ENCODE measurements at places on chromosomes 1 and 21.

DNA sequence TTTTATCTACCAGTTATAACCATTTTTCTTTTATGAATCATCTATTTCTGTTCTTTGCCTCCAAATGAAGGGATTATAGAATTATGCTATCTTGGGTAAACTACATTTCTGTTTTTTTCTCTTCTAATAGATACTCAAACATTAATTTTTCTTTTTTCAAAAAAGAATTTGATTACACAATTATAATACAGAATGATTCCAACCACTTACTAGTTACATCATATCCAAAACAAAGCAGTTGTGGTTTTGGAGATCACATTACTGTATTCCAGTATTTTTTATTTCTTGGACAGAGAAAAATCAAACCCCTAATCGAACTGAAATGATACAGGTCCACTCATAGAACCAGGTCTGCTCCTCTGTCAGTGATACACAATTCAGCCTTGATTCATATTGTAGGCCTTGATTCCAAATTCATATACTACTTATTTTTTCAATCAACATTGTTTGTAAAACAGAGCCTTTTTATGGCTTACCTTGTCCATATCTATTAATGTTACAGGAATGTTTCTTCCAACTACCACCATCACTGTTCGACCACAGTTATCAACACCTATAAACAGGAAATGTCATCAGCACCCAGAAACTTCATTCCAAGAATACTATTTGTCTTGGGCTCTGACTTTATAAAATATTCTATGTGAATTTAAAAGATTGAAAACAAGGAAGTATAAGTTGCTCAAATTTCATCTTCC, 43.2 kb downstream of the GDAP2 start:
- no peak for DNase-seq

GRCh38 chr1:4894566-4894965, 240.2 kb downstream of the AJAP1 start:
- DNase-seq: no peak

GRCh38 chr1:85373378-85373708, 91.6 kb downstream of the DDAH1 start:
- DNase-seq: no peak

DNA sequence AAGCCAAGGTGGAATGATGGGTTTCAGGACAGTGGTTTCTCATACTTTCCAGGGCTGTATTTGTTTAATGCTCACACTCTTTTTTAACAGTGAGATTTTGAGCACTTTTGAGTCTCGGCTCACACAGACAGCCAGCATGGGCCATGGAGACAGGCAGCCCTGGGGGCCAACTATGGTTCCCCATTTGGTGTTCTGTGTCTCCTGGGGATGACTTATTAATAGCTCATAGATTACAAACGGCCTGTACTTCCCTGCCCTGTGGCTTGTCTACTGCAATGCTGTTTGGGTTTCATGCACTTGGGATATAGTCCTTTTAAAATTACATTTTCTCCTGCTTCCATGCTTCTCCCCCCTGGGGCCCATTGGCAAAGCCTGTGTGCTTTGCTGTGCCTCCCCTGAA, 178.3 kb downstream of the KCNJ6 start:
- DNase-seq: no peak

GRCh38 chr1:230167419-230167852, 100.4 kb downstream of the GALNT2 start:
- peak; percentile 49 for DNase-seq

DNA sequence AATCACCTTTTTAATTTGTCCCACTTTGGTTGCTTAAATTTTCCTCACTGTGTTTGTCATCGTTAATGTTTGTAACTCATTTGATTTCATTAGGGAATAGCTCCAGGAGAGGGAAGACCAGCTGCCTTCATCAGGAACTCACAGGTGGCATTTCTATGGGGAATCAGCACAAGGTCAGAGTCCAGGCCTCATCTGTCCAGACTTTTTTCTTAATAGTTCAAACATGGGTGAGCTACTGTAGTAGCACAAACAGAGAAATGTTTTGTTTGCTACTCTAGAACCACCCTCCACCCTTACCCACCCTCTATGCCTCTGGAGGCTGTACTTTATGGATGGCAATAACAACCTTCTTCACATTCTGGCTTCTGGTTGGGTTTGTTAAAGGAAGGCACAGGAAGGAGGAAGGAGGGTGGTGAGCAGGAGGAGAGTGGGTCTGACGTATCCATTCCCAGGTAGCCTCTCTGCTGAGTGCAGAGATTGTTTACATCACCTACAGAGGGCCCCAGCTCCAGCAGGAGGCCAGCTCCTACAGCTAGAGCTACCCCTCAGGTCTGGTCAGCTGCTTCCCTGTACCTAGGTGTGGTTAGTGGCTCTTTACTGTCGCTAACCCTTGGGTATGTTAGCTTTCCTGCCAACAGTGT, 8.1 kb upstream of the TEDDM1 start:
- DNase-seq: no peak

DNA sequence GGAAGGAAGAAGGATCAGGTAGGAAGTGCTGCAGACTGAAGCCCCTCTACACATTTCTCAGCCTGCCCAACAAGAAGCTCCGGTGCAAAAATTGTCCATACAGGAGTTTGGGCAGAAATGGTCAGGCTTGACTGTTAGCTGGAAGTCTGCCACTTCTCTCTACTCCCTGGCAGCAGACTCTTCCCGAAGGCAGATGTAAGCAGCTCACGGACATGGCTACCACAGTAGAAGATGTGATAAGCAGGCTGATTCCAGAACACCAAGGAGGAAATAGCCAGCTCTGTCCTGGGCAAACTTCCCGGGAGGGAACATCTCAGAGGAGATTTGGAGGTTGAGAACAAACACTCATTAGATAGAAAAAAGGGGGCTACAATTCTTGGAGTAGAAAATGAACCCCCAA, 52.6 kb downstream of the TRABD2B start:
- no peak for DNase-seq

DNA sequence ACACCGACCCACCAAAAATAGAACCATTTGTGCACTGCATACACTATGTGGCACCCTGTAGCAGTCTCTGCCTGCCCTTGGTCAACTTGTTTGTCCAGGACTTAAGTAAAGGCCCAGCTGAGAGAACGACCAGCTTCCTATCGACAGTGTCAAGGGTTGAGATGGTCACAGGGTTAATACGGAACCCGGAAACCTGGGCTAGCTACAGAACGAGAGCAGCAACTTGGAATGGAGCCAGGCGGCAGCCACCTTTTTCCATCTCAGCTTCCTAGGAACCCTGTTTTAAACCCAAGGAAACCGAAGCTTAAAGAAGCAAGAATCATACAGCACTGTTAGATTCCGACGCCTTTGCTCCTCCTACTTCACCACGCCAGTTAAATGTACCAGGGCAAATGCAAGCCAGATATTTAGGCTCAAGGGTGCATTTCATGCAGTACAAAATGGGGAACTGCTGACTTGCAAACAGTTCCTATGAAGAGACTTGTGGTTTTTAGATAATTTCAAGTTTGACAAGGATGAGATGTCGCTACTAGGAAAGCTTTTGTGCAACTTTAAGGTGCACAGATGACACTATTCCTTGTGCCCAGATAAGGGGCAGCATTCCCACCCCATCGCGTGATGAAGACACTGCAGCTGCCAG, 35.5 kb downstream of the SLC66A1 start:
- no peak for DNase-seq

GRCh38 chr1:198486903-198487302, 53.6 kb downstream of the ATP6V1G3 start:
- DNase-seq: no peak

GRCh38 chr1:111417755-111418154, 9.8 kb downstream of the OVGP1 start:
- no peak for DNase-seq

DNA sequence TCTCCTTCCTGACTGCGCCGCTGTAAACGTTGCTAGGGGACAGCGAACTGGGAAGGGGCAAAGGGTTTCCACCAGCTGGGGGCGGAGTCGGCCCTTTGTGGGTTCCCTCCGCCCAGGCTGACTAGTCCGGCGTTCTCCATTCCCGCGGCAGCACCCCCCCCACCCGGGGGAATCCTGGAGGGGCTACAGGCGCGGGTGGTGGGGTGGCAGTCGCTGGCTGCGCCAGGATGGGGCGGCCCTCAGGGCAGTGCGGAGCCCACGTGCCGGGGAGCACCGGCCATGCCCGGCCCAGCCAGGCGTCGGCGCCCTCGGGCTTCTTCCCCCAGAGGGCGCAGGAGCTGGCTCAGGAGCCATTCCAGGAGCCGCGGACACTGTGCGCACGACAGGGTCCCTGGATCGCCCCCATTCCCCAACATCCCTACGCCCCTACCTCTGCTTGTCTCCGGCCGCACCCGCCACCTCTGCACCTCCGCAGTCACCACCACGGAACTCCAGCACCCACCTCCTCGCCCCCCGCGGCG, 476 bp downstream of the BATF3 start:
- no peak for DNase-seq

DNA sequence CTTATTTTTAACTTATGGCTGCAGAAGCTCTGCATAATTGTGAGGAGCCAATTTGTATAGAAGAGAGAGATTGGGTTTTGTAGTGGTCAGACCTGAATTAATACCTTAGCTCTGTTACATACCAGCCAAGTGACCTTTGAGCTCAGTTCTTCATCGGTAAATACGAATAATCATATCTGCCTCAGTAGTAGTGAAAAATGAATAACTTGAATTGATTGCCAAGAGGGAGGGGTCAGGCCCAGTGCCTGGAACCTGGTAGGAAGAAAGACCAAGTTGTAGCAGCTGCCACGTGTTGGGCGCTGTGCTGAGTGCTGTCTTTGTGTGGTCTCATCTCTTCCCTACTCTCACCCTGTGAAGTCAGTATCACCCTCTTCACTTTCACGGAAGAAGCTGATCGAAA, 247.5 kb downstream of the PBX1 start:
- DNase-seq: no peak

DNA sequence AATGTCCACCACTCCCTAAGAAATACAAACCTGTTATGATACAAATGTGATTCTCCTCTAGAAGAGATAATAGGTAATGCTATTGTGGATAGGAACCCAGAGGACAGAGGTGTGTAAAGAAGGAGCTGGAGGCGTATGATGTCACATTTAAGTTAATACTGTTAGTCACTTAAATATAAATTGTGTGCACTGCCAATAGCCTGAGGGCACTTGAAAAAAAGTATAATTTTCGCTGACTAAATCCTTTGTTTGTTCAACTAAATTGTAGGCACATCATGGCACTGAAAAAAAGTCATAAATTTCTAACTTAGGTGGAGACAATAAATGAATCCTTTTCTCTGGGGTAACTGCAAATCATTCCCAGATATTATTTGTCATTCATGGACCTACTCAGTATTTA, 4.4 kb downstream of the RCSD1 start:
- DNase-seq: no peak

GRCh38 chr1:245084551-245084950, 70.2 kb upstream of the KIF26B start:
- DNase-seq: no peak

GRCh38 chr1:53593758-53594380, 134.7 kb downstream of the DMRTB1 start:
- DNase-seq: peak; percentile 72

- DNase-seq: no peak
Observed at GRCh38 chr1:221793439-221794078, 51.7 kb upstream of the DUSP10 start.

DNA sequence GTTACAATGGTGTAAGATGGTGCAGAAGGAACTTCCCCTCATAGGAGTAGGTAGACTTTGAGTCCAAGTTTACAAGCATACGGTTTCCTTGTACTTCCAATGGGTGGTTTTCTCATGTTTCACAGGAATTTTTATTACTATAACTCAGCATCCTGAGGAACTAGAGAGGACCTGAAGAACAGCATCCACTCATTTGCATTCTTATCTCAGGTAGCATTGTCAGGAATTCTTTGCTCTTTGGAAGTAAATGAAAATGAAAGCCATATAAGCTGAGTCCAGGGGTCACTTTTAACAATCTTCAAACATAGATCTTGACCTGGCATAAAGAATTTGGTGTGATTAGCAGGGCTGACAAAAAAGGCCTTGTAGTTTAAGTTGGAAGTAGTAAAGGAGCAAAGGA, 34.4 kb downstream of the CLCA4 start:
- no peak for DNase-seq

GRCh38 chr1:192140382-192140781, 17.9 kb upstream of the RGS18 start:
- no peak for DNase-seq

DNA sequence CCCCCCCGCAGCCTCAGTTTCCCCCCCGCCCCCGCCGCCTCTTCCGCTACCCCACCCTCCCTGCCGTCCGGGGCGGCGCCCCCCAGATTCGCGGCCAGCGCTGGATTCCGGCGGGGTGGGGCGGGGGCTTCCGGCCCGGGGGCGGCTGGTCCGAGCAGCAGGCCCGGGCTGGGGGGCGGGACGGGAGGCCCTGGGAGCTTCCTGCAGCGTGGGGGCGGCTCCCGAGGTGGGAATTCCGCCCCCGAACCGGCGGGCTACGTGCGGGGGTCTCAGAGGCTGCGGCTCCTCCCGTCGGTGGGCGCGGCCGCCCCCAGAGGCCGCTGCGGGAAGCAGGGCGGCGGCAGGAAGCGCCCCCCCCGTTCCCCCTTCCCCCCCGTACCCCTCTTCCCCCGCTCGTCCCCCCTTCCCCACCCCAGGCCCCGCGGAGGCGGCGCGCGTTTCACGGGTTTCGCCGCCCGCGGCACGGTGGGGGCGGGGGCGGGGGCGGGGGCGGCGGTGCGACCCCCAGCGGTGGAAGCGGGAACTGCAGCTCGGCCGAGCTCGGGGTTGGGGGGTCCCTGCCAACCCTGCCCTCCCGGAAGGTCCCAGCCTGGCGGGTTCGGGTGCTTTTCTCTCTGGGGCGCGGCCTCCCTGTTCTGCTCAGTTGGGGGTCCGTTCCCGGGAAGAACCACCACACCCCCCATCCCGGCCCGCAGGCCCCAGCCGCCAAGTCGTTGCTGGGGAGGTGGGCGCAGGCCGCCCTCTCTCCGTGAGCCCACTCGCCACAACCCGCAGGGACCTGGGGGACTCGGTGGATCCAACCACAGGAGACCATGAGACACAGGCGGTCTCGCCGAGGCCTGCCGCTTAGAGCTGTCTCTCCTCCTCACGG, 76.3 kb downstream of the MORN1 start:
- peak; percentile 26 for DNase-seq

DNA sequence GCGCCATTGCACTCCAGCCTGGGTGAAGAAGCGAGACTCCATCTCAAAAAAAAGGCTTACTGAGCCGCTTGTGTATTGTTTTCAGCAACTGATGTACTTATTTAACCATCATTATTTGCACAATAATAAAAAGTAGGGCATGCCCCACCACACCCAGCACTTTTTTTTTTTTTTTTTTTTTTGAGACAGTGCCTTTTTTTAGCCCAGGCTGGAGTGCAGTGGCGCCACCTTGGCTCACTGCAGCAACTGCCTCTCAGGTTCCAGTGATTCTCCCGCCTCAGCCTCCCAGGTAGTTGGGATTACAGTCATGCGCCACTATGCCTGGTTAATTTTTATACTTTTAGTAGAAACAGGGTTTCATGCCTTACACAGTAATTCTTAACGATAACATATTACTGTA, 12.2 kb upstream of the TRNAU1AP start:
- DNase-seq: no peak

- DNase-seq: no peak
Observed at GRCh38 chr1:59309795-59310548, 13.1 kb downstream of the FGGY start.

- DNase-seq: no peak
Observed at GRCh38 chr1:202834771-202835547, 24.2 kb downstream of the PCAT6 start.

All from NCI-H526 (cell line).